ENCODE measurements at places on chromosomes 1 and 21. TPM values are rescaled to one million over a fixed set of nuclear protein-coding genes. Genes with fewer than 3 reads are reported as not detected.

Gene SELL
- not detected for total RNA-seq

Gene RASAL2
- 21.7 TPM for total RNA-seq

Gene CCDC185
- total RNA-seq = not detected

Gene SEMA4A
- 3.4 TPM for total RNA-seq

Gene RNASEL
- 5.8 TPM for total RNA-seq

Gene CYB5RL
- 0.72 TPM for total RNA-seq

Gene OR10X1
- total RNA-seq = not detected

Gene FAAH
- 13.3 TPM for total RNA-seq

Gene SPEN
- 23.2 TPM for total RNA-seq

Gene HIPK1
- 21.0 TPM for total RNA-seq

Gene PCAT6
- 0.24 TPM for total RNA-seq

Data from tracheal epithelial cell (primary cell).